ENCODE measurements at places on chromosomes 3 and 15.

DNA sequence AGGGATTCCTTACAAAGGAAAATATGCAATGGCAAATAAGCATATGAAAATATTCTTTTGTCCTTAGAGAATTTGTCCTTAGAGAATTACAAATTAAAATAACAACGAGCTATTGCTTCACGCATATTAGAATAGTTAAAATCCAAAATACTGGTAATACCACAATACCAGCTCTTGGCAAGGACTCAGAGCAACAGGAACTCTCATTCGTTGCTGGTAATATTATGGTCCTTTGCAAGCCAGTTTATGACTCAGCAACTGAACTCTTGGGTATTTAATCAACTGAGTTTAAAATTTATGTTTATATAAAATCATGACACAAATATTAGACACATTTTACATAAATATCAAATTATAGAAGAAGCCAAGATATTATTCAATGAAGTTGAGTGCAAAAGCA lies 1730.4 kb downstream of the SI start:
- no peak for DNase-seq

DNA sequence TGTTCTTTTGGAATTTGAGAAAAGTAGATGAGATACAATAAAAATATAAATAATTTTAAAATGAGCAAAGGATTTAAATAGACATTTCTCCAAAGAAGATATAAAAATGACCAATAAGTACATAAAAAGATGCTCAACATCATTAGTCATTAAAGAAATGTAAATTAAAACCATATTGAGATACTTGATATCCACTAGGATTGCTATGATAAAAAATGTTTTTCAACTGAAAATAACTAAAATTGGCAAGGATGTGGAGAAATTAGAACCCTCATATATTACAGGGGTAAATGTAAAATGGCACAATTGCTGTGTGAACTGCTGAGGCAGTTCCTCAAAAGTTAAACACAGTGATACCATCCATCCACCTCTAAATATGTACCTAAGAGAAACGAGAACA lies 38.8 kb downstream of the LRRFIP2 start:
- no peak for DNase-seq

GRCh38 chr15:77507143-77507897 lies 86.6 kb downstream of the HMG20A start:
- DNase-seq, result no peak

DNA sequence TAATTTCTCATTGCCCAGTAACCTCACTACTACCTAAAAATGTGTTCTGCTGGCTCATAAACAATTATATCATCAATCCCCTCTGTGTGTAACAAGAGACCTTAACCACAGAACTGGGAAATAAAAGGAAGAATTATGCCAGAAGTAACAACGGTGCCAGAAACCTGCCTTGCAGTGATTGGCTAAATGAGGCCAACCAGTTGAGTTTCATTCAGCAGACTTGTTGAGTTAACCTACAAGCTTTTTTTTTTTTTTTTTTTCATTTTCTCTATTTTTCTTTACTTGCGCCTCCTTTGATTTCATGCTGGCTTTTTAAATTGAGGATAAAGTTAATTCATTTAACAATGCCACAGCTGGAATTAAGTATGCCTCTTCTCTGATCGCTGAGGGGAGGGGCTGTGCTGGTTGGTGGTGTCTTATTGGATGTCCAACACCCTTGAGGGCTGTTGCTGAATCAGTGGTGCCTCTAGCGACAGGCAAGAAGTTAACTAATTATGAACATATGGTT lies 30.0 kb upstream of the GMNC start:
- DNase-seq, result no peak

Measured in renal pelvis (tissue), 12 donors.